ENCODE measurements at places on chromosomes 3 and 15.
A peak's percentile ranks its signal among the peaks of the same experiment; 100 is the strongest.

GRCh38 chr3:106740116-106740515, 637.1 kb upstream of the CCDC54 start:
- no peak for DNase-seq

GRCh38 chr3:188760408-188760807, 411.4 kb upstream of the TPRG1 start:
- no peak for DNase-seq

DNA sequence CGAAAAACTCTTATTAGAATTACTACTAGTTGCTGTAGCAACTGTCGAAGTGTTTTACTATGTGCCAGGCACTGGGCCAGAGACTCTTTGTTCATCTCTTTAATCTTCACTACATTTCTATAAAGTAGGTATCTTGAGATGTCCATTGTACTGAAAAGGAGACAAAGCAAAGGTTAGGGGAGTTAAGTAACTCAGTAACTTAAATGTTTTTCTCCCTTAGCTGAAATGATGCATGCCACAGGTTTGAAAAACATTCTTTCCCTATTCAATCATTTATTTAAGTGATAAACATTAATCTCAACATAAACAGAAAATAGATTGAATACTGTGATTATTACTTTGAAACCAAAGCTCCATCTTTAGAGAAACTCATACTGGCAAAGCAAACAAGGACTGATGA, 776.2 kb downstream of the FHIT start:
- DNase-seq = no peak

DNA sequence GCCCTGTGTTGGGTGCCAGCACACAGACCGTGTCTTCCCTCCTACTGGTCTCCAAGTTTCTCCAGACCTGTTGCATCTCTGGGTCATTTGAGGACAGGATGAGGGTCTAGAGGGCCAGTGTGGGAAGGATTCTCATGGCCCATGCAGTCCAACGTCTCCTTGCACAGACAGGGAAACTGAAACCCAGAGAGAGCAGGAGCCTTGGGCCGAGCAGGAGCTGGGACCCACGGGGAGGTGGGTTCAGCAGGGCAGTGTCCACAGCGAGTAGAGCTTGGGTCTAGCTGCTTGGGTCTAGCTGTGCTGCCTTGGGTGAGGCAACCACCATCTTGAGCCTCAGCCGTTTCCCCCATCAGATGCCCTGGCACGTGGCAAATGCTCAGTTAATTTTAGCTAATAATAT, 32.3 kb downstream of the HDAC11 start:
- DNase-seq = no peak

DNA sequence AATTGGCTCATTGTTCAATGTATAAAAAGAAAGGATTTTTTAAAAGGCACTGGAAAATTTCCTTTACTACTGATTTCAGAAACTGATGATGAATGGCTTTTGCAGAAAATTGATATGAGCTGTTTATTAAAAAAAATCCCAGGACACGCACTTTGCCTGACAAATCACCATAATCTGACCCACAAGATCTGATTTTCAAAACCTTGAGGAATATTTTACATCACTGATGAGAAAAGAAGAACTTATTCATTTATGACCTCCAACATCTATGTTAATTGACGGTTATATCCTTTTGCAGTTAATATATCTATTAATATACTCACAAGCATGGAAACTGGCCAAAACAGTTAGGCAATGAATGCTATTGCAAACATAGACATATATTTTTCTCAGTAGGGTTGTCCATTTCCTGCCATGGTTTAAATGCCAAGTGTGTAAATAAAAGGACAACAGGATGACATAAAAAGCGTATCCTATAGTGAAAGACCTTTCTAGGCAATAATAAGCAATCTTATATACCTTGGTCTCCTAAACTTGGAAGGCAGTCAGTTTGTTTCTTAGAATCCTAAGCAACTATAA, 109.7 kb upstream of the SLC7A14 start:
- no peak for DNase-seq

DNA sequence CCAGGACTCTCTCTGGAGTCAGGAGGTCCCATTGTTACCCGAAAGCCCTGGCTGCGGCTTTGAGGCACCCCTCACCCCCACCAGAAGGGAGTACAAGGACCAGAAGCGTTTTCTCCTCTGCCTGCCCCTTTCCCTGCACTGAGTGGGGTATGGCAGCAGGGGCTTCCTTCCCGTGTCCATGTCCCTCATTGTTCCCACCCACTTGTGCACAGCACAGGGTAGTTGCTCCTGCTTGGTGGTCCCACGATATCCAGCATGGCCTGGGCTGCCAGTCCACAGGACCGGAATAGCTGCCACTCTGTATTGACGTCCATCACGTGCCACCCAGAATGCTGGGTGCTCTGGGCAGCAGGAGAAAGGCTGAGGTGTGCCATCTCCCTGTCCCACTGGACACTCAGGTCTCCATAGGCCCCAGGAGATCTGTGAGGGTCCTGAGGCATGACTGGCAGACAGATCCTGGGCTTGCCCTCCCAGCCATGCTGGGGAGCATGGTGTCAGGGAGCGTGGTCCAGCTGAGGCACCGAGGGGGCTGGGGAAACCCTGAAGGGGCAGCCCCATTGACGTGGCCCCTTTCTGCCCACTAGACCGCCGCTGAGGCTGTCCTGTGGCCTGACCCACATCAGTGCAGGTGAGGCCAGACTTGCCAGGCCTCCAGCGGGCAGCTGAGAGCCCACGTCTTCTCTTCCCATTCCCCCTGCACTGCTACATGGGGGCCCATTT, 45.3 kb upstream of the SEC22A start:
- DNase-seq = no peak

- no peak for DNase-seq
Observed at GRCh38 chr3:44865272-44866035, 3.7 kb downstream of the TMEM42 start.

- DNase-seq = no peak
Observed at GRCh38 chr3:52038227-52038626, 18.1 kb downstream of the DUSP7 start.

- peak; percentile 95 for DNase-seq
Observed at GRCh38 chr3:71305231-71306206, 278.0 kb downstream of the FOXP1 start.

- no peak for DNase-seq
Observed at GRCh38 chr15:52984507-52984906, 194.4 kb upstream of the ONECUT1 start.

DNA sequence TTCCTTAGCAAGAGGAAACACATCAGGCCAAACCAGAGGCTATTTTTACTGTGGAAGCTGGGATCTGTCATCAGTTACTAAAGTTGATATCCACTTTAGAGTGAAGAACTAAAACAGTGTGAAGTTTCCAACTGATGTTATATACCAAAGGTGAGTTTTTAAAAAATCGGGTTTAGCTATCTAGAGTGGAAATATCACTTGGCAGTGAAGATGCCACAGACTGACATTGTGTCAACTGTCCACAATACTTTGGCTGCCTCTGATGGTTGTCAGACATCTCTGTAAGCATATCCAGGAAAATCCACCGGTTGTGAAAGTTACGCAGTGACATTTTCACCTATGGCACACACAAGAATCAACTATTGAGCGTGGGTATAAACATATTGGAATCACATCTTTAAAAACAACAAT, 9.2 kb downstream of the ZIC1 start:
- DNase-seq = no peak

- no peak for DNase-seq
Observed at GRCh38 chr3:133444423-133444774, 44.5 kb downstream of the BFSP2 start.

- DNase-seq = no peak
Observed at GRCh38 chr3:16668776-16669545, 63.7 kb upstream of the DAZL start.

GRCh38 chr3:15205934-15206661, at the start of gene CAPN7:
Gene CAPN7, plus strand, starts transcription at chr3:15206246. Its CDS starts 250 bp downstream, at chr3:15206496.
- peak; percentile 88 for DNase-seq

- DNase-seq = no peak
Observed at GRCh38 chr3:108744762-108745161, 12.4 kb downstream of the RETNLB start.

Measured in GM23338 (cell line).